ENCODE measurements at places on chromosomes 7 and 10. TPM values are rescaled to one million over a fixed set of nuclear protein-coding genes. Genes with fewer than 3 reads are reported as not detected.

DNA sequence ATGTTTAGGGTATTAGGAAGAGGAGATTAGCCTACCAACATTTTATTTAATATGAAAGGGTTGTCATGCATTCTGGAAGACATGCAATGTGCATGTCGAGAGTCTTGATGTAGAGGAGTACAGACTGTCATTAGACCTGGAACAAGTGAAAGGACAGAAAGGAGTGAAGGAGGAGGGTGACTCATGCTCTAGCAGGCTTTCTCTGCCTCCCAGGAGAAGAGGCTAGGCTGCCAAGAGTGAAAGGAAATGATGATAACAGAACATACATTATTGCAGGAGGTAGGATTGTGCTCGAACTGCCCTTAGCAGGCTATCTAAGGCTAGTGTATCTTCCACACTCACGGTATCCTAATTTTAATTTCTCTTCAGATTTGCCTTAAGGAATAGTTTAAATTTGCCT, 228.8 kb downstream of the EXOC4 start:
- DNase-seq, result peak; percentile 48

GRCh38 chr10:97380516-97380915, 20.6 kb downstream of the RRP12 start:
- DNase-seq, result no peak

GRCh38 chr10:103806395-103807187, 48.8 kb downstream of the SH3PXD2A start:
- no peak for DNase-seq

- DNase-seq, result no peak
These were observed 59.8 kb downstream of the GRID1 start for GRCh38 chr10:86306628-86307278.

GRCh38 chr10:88617772-88618300, 31.3 kb downstream of the LIPJ start:
- no peak for DNase-seq

DNA sequence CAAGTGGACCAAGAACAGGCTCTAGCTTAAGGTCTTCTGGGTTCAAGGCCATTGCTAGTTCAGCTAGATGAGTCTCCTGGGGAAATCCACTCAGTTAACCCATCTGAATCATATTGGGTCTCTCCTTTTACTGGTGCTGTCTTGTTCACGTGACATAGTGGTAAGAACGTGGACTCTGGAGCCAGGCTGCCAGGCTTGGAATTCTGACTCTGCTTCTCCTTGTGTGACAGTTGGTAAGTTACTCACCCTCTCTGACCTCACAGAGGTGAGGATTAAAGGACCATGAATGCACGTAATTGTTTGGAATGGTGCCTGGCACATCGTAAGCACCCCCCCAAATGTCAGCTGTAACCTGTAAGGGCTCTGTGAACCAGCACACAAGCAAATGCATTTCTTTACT, 9.7 kb upstream of the CALU start:
- no peak for DNase-seq

- no peak for DNase-seq
These were observed 257.7 kb upstream of the GLI3 start for GRCh38 chr7:42494736-42495135.

GRCh38 chr10:63711361-63711760, 190.2 kb downstream of the REEP3 start:
- DNase-seq, result no peak

DNA sequence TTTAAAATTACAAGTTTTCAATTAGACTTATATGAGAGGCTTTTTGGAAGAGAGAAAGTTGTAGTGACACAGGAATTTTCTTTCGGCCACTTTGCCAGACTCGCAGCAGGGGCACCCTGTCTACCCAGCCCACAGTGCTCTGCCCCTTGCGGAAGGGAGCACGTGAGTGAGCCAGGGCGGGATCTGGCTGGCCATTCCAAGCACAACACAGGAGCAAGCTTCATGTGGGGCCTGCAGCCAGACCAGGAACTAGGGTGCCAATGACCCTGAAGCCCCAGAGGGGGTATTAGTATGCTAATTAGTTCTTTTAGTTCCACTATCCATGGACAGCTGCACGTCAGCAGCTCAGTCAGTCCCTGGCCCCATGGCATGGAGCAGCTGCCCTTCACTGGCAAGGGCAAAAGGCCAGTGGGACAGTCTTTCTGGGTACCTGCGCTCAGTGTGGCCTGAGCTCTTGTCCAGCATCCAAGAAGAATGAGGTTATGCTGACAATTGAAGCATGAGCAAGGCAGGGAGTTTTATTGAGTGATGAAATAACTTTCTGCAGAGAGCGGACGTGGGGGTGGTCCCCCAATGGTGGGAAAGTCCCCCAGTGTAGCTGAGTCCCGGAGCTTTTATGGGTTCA, 251.1 kb upstream of the CSTF2T start:
- no peak for DNase-seq

- DNase-seq, result peak; percentile 81
These were observed at the start of gene SGCE for GRCh38 chr7:94655848-94656657. Gene SGCE, minus strand, starts transcription at chr7:94656133. Its CDS starts 35 bp downstream, at chr7:94656098.

DNA sequence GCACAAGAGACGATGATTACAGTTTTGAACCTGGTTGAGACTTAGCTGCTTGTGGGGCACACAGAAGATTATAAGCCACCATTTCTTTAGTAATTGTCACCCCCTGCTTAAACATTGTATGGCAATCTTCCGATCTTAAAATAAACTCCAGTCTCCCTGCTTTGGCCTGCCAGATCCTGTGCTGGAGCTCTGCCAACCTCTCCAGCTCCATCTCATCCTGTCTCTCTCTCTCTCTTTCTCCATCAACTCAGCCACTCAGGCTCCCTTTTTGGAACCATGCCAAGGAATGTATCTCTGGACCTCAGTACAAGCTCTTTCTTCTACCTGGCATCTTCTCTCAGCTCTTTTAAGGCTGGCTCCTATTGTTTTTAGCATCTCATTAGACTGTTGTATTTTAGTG, 1053.2 kb downstream of the REEP3 start:
- no peak for DNase-seq

DNA sequence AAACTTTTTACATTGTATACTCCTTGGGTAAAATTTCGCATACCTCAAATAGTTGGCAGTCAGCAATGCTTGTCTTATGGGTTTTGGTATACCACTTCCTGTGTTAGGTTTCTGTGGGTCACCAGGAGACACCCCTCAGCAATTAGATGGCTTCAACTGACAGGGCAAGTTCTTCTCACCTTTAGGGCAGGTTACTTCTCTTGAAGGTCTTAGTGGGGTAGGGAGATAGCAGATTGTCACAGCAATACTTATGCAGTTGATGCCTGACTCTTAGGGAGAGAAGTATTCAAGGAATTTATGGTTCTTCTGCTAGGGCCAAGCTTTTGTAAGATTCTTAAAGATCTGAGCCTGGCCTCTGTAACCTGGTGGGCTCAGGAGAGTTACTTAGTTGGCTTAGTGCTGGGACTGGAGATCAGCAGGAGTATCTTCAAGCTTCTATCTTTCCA, 42.9 kb downstream of the MKLN1 start:
- no peak for DNase-seq

GRCh38 chr10:661597-662222, 27.8 kb downstream of the DIP2C start:
- DNase-seq, result no peak

DNA sequence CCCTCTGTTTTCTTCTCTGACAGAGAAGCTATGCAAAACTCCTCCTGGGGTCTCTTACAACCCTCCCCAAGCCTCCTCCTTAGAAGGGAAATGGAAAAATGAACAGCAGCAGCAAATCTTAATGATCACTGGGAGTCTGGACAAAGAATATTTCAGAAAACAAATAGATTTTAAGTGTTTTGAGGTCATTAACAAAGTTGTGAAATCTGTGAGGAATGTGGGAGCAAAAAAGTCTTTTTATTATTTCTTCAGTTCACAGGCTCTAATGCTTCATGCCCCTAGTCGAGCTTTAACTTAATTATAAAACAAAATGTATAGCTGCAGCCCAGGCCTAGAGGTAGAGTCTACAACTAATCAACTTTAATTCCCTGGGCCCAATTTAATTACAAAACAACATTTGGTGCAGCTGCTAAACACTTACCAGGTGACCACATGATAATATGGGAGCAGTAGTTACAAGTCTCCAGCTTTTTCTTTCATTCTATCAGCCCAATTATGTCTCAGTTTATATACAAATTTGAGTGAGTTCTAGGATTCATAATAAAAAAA, 293.2 kb downstream of the THSD7A start:
- no peak for DNase-seq

GRCh38 chr7:149459201-149459539, 1.7 kb downstream of the ZNF777 start:
- DNase-seq, result no peak

DNA sequence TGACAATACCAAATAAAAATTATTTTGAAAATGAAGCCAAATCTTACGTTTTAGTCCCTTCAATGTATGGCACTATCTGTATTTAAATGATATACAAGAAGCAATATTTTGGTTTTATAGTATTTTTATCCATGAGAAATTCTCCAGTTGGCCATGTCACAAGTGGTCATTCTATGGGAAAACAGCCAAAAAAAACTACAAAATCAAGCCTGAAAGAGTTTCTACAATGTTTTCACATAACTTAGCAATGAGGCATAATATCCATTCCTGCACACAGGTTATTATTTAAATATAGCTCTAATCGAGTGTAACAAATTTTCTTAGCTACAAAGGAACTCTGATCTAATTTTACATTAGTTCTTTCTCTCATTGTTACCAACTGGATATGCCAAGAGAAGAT, 5.4 kb downstream of the RAB11FIP2 start:
- no peak for DNase-seq

- DNase-seq, result no peak
These were observed 12.4 kb upstream of the CAMK2G start for GRCh38 chr10:73886661-73887293.

DNA sequence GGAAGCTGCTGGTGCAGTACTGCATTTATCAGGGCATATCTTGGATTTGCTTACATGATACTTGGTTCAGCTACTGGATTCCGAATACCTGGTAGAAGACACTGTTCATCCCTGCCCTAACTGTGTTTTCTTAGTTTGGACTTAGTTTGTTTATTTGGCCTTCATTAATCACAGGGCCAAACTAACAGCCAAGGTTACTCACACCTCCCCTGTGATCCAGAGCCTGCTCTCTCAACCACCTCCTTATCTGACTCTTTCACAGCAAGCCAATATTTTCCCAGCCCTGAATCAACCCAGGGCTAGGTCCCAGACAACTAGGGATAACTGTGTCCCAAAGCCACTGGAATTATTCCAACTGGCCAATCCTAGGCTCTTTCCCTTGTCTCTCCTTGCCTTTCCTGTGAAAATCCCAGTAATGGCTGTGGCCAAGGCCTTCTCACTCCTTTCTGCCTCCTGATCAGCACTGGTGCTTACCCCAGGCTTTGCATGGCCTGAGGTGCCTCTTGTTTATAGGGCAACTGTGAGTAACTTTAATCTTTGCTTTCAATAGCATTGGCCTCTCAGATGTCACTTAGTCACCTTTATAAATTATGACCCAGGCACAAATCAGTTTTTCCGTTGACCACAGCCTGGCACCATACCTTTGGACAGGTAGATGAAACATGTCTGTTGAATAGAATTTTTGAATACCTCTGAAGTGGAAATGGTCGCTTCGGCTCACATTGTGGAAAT, 9.3 kb upstream of the JCAD start:
- DNase-seq, result no peak

DNA sequence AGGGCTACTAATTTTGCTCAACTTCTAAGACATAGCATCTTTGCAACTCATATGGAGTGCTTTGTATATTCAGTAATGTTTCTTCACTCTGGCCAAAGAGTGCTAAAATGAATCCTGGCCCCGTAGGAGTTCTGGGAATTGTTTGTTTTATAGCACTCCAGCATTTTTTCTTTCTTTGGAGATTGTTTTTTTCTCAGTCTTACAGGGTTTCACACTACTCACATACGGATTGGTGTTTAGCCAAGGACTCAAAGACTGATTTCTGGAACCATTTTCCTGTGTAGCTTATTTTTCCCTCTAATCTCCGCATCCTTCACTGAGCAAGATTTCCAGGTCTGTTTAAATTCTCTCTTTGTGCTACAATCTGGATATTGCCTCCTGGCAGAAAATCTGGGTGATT, 6.4 kb downstream of the TAS2R41 start:
- no peak for DNase-seq

DNA sequence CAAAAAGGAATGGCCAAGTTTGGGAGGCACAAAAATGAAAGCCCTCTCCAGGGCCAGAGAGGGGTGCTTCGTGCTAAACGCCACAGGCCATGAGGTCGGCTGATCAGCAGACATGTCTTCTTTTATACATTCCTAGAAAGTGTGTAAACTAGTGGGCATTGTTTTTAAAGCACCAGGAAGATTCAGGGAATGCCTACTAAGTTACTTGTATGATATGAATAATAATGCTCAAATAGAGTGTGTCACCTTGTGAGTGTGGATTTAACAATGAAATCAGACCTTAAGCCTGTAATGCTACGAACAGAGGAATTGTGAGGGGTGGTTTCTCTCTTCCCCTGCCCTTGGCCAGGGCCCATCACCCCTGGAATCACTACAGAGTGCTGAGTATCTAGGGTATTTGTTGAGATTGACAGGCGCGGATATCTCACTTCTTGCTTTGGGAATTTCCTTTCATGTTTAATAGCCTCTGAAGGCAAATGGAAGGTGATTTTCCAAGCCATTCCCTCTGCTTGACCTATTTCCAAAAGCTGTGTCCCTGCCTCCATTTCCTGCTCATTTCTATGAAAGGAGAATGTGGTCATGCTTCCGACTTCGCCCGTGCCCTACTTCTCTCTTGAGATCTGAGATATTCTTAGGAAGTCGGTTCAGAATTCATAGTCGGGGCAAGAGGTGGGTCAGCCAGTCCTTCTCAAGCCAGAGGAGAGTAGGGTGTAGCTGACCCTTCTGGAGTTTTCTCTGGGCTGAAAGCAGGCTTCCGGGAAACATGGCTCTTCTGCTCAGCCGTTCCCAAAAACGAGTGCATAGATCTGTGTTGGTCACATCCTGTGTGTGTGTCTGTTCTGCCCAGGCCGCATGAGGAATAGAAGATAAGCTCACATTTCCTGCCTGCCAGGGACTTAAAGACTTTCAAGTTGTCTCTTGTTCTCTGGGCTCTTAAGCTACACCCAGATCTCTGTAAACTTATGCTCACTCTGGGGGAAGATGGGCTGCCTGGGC, 167.8 kb upstream of the ITGB1 start:
- peak; percentile 25 for DNase-seq

GRCh38 chr7:129014501-129015101, 40.3 kb downstream of the TNPO3 start:
- no peak for DNase-seq

DNA sequence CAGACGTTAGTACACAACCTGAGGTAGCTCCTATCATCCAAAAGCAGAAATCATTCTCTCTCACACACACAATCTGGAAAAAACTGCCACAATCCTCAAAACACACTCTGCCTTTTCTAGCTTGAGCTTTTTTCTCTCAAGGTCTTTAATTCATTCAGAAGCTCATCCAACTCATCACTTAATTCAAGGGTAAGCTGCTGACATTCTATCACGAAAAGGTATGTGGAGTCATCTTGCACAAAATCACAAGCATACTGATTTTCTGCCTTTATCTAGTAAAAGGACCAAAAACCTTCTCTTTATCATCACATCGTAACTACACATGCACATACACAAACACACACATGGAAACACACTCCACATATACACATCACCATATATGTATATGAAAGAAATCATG, 32.0 kb downstream of the DOCK4 start:
- no peak for DNase-seq

Gene GNA12
- 54.1 TPM for total RNA-seq

Gene TYW1B
- total RNA-seq, result 0.72 TPM

Gene MYOF
- total RNA-seq, result 54.4 TPM

Gene AGR2
- not detected for total RNA-seq

Gene SYNPO2L
- total RNA-seq, result 0.35 TPM

Gene AKR1B15
- total RNA-seq, result not detected

Gene SNX10
- 34.9 TPM for total RNA-seq

Gene NCF1
- 2.8 TPM for total RNA-seq

Gene MMP21
- total RNA-seq, result 0.26 TPM

Gene GDF2
- total RNA-seq, result not detected

Gene LEP
- under 0.01 TPM for total RNA-seq

Gene NOM1
- 6.9 TPM for total RNA-seq

Data from adrenal gland (tissue), 19 donors.